ENCODE measurements at places on chromosomes 2 and 18.
A peak's percentile ranks its signal among the peaks of the same experiment; 100 is the strongest.

- no peak for DNase-seq
Observed at GRCh38 chr2:65436824-65437221, 4.4 kb upstream of the SPRED2 start.

- peak; percentile 4 for DNase-seq
Observed at GRCh38 chr2:116733699-116734098, 1080.8 kb upstream of the DDX18 start.

DNA sequence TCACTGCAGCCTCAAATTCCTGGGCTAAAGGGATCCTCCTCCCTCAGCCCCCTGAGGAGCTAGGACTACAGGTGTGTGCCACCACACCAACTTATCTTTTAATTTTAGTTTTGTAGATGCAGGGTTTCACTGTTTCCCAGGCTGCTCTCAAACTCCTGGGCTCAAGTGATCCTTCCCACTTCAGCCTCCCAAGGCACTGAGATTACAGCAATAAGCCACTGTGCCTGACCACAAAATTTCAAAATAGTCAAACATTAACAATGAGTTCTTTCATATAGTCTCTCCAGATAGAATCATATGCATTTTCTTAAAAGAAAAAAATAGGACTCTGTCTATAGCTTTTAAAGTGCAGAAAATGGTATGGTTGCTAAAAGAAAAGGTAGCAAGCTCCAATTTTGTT, 24.9 kb upstream of the PID1 start:
- DNase-seq: no peak

GRCh38 chr18:24930971-24931370, 421.0 kb downstream of the ZNF521 start:
- no peak for DNase-seq

DNA sequence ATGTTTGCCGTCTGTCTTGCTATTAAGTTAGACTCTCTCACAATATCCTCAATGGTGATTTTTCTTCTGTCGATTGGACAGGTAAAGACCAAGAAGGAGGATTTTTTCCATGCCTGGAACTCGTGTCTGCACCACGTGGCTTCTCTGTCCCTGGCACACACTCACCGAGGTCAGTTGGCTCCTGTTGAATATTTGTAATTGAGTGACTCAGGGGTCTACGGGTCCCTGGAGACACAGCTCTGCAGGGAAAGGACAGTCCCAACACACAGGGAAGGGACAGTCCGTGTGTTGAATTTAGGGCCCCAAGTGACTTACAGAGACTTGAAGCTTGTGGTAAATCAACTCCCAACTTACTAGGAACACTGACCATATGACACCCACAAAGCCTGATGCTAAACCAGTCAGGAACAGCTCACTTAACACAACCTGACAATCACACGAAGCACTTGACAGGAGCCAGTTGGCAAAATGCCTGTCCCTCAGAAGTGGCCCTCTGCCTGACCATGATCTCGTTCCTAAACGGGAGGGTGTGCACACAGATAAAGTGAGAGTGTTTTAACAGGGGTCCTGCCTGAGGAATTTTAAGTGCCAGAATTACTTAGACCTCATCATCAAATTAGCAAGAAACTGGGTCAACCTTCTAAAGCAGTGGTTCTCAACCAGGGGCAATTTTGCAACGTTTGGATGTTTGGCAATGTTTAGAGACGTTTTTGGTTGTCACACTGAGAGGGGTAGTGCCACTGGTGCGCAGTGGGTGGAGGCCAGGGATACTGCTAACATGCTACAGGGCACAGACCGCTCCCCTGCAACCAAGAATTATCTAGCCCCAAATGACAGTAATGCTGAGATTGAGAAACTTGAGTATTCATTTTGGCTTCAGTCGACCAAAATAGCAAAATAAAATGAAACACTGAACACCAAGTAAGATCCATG, 88.9 kb upstream of the BCL2L11 start:
- DNase-seq: no peak

DNA sequence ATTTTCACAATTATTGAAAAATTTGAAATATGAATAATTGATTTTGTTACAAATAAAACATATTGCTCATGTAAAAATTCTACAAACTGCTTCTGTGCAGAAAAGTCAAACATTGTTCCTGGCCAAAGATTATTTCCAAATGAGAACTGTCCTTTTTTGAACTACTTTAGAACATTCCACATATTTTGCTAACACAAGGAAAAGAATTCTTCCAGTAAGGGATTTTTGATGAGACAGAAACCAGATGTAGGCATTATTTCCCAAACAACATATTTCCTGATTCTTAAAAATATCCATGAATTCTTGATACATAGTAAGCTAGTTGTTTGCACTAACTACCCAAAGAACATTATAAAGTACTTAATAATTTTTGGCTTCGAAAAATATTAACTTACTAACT, 715.2 kb downstream of the CCDC85A start:
- DNase-seq: no peak

- peak; percentile 29 for DNase-seq
Observed at GRCh38 chr18:75203416-75204268, 5.3 kb downstream of the PTGR3 start.
